ENCODE measurements at places on chromosomes 7 and 10.

DNA sequence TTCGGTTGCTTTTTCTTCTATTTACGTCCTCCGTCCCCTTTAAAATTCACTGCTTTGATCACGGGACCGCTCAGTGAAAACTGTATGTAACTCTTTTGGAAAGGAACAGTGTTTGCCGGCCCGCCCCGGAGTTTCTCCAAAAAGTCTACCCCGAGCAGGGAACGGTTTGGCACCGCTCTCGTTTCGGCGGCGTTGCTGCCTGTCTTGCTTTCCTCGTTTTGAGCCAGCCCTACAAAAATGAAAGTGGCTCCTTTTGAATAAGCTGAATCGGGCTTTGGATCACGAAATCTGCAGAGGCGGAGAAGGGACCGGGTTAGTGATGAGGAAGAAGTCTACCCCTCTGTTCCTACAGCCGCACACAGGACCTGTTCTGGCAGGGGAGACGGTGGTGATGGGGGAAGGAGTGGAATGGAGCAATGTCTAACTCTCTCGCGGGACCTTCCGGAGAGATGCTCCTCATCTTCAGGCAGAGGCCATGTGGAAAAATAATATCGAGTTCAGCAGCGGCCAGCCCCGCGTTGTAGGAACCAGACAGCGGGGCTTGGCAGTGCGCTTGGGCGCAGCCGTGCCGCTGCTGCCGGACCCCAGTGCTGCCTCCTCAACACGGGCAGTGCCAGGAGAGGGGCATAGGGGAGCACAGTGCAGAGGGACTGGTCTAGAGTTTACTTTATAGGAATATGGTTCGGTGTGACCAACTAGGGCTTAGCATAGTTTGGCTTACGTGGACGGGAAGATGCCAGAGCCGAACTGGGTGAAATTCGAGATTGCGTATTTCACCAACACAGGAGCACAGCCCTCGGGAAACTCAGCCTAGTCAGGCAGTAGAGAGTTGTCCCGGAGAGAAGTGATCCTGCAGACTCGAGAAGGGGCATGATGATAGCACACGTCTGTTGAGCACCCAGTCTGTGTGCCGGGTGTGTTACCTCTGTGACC is 1.4 kb downstream of the HTRA1 start:
- DNase-seq: no peak

- no peak for DNase-seq
These were observed 30.1 kb downstream of the VPS41 start for GRCh38 chr7:38878694-38879457.

- no peak for DNase-seq
These were observed 40.5 kb downstream of the LYZL1 start for GRCh38 chr10:29329420-29329819.

DNA sequence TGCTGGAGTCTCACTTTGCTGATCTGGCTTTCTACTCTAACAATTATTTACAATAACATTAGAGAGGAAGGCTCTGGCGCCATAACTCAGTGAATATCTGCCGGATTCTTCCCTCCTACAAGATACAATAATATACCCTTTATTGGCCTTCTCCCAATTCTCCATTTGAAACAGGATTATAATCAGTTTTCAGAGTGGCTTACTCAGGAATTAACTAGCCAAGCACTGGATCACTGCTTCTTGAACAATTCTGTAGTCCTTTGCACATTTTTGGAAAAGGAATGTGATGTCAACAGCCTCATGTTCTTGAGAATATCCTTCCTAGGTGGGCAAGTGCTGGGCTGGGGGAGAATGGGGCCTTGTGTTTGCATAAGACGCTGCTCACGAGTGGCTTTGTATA is 125.9 kb downstream of the HIPK2 start:
- DNase-seq: no peak

- DNase-seq: no peak
These were observed 24.2 kb downstream of the IFIT5 start for GRCh38 chr10:89438525-89438924.

GRCh38 chr10:33800545-33800944 is 466.1 kb upstream of the NRP1 start:
- DNase-seq: no peak

- DNase-seq: no peak
These were observed 302.3 kb upstream of the AUTS2 start for GRCh38 chr7:69295977-69296376.

DNA sequence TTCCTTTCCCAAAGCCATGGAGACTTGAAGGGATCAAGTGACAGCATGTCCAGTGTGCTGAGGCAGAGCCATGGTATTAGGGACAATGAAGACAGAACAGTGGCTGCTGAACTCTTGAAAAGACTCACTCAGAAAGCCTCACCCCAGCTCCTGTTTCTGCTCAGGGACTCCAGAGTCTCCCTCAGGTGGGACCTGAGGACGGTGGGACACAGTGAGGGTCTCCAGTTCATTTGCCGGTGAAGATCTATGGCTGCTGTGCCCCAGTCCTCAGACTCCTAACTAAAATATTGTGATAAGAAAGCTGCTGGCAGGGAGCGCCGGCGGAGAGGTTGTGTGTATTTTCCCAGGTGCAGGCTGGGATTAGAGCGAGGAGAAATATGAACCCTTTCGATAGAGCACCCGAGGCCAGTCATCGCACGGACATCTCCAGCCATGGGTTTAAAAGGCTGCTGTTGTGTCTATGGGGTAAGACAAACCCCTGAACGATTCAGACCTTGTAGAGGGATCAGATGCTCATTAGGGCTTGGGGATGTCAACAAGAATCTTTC is 57.2 kb downstream of the C7orf25 start:
- no peak for DNase-seq

DNA sequence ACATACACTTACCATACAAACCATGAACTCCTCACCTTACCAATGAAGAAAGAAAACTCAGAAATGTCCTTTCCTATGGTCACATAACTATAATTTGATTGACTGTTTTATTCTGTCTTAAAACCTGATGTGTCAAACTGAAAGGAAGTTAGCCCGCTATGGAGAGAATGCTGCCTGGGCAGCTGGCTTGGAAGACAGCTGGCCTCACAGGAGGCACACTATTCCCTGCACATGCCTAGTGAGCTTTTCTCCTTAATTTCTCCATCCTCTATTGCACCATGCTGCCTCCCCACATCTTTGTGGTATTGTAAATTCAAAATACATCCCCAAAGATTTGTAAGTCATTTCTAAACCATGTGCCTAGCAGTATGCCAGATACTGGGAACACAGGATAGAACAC is 163.3 kb downstream of the STK31 start:
- no peak for DNase-seq

DNA sequence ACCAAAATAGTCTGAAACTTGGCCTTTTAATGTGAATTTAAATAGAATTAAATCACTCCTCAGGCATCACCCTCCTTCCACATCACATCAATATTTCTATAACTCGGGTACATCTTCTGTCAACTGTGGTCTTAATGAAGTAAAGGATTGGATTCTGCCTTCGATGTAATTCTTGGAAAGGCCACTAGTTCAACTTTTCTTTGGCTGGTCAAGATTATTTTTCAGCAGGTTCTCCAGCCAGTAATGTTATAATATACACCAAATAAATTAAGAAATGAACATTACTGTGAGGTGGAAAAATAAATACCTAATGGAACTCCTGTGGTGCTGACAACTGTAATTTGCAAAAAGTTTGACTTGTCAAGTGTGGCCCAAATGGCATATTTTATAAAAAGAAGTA is 9.7 kb upstream of the SLC16A9 start:
- DNase-seq: no peak

DNA sequence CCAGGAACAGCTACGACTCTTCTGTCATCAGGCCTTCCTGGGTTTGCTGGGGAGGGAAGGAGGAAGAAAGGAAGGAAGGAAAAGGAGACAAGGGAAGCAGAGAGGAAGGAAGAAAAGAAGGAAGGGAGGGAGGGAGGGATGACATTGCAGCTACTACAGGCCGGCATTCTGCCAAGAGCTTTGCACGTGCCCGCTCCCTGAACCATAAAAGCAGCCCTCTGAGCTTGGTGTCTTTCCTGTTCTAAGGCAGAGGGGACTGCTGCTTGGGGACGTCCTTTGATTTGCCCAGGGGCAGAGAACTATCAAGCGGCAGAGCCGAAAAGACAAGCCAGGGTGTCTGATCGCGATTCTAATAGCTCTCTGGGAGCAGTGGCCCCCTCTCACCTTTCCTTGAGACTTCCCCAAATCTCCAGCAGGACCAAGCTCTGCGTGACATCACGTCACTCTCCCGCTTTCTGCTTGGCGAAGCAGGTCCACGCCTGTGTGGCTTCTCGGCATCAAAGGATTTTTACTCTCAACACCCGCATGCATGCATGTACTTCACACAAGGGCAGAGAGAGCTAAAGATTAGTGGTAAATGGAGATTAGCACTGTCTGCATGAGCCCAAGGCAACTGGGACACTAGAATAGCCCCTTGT is 167.8 kb upstream of the AUTS2 start:
- DNase-seq: no peak

DNA sequence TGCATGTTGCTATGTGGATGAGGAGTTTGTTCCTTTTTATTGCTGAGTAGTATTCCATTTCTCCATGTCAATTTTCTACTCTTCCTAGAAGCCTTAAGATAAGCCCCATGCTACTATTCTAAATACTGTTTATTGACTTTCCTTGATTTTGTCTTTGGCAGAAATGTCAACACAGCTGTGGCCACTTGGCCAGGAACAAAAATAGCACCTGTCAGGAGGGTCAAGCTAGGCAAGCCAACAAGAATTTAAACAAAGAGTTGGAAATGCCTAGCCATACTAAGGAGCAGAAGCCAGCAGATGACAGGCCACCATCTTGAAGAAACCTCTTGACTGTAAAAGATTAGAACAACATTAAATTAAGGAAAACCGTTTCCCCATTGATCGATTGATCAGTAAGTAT is 34.7 kb downstream of the JAZF1 start:
- no peak for DNase-seq

DNA sequence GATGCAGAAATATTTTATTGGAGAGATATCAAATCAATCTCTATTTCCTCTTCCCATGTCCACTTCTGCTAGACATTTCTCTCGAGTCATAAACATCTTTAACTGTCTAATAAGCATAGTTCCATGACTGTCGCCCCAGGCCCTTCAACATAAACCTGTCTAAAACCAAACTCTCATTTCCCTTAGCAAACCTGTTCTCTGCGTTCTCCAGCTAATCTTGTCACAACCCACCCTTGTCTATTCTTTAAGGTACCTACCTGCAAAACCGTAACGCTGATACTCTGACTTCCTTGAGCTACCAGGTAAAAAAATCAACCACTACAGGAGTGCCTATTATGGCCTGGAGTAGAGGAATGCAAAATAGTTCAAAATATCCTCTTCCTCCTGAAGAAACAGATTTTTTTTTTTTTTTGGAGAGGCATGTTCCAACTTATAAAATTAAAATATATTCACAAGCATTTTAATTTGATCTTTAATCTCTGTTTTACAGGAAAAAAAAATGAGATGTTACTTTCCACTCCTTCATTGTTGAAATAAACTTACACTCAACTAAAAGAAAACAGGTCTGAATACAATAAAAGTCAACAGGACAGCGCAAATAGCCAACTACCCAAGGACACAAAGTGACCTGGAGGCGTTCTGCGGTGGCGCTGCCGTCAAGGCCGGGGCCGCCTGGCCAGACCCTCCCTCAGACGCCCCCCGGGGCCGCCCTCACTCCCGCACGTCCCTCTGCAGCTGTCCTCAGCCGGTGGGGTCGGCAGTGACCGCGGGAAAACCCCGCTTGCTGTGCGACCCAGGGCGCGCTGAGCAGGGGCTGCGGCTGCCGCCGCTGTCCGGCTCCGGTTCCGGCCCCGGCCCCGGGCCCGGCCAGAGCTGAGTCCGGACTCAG is 765 bp downstream of the SLC25A40 start:
- no peak for DNase-seq

All from activated T-helper 1 cell treated with anti-CD3 and anti-CD28 coated beads, Interleukin-2, amount 50 U/mL, for 16 hours (primary cell).